Mesothelial cell of epicardium (in vitro differentiated cells): ENCODE measurements at places on chromosomes 6 and 20. TPM values are rescaled to one million over a fixed set of nuclear protein-coding genes. Genes with fewer than 3 reads are reported as not detected.

GRCh38 chr6:37650071-37650481 lies 47.6 kb downstream of the MDGA1 start:
- no peaks in the 10 kb centered on the region for H3K36me3 ChIP-seq
- no peak overlapping the region for H3K27ac ChIP-seq
- DNase-seq = no peak
- H3K27me3 ChIP-seq = peaks cover 65% of the 10 kb centered on the region
- H3K4me3 ChIP-seq = peak overlapping the region; percentile 39

- DNase-seq = no peak
- H3K27me3 ChIP-seq = no peaks in the 10 kb centered on the region
- H3K36me3 ChIP-seq = peaks cover 5% of the 10 kb centered on the region
- H3K4me1 ChIP-seq = peaks cover 5% of the 10 kb centered on the region
- no peak overlapping the region for H3K4me3 ChIP-seq
Observed at GRCh38 chr6:136446579-136447187, 103.5 kb downstream of the MAP7 start.

DNA sequence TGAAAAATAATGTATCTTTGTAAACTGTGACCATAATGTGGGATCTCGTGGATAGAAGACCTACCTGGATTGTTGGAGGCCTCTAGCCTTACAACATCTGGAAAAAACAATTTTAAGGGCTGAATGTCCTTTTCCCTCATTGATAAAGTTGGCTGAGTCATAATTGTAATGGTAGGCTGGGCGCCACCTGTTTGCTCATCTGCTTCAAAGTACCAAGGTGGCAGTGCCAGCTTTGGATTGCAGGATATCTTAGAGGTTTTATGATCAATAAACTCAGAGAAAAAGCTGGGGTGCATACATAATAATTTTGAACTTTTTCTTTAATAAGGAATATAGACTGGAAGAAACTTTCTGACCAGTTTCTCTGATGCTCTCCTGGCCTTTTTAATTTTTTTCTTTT lies 653.4 kb downstream of the MMUT start:
- H3K36me3 ChIP-seq = no peaks in the 10 kb centered on the region
- H3K27me3 ChIP-seq = peaks cover 2% of the 10 kb centered on the region
- H3K4me3 ChIP-seq = no peak overlapping the region
- no peak for DNase-seq
- no peak overlapping the region for H3K27ac ChIP-seq

DNA sequence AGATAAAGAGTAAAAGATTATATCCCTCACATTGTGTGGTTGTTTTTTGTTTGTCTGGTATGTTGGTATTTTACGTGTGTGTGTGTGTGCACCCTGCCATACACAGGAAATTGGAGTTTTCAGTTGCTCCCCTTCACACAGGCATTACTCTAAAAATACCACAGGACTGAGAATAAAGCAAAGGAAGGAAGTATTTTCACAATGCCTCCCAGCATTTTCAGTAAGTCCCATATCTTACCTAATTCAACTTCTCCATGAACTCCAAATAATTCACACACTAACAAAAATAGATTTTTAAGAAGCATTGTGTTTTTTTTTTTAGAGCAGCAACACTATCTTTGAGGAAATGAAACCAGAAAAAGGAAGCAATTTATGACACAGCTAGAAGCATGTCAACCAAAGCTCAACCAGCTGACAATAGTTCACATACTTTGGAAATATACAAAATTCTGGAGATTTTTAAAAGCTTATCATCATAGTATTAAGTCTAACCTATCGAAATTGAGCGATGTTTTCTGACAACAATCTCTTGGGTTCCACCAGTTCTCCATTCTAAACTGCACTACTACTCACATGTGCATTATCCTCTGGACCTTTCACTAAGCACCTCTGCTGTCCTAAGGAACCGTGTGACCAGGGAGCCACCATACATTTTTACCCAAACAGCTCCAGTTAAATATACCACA lies 2.1 kb downstream of the UBE2J1 start:
- H3K36me3 ChIP-seq = peaks cover 2% of the 10 kb centered on the region
- H3K27me3 ChIP-seq = no peaks in the 10 kb centered on the region
- DNase-seq = no peak
- H3K27ac ChIP-seq = peak overlapping the region; percentile 99
- H3K4me3 ChIP-seq = peak overlapping the region; percentile 95

GRCh38 chr20:56440346-56441007 lies 27.9 kb upstream of the RTF2 start:
- peak overlapping the region; percentile 65 for H3K27ac ChIP-seq
- DNase-seq = no peak
- peaks cover 7% of the 10 kb centered on the region for H3K27me3 ChIP-seq
- H3K4me1 ChIP-seq = peaks cover 18% of the 10 kb centered on the region

GRCh38 chr6:117605169-117605826 lies 3.0 kb upstream of the GOPC start:
- H3K27me3 ChIP-seq = no peaks in the 10 kb centered on the region
- no peaks in the 10 kb centered on the region for H3K36me3 ChIP-seq
- H3K4me3 ChIP-seq = no peak overlapping the region

DNA sequence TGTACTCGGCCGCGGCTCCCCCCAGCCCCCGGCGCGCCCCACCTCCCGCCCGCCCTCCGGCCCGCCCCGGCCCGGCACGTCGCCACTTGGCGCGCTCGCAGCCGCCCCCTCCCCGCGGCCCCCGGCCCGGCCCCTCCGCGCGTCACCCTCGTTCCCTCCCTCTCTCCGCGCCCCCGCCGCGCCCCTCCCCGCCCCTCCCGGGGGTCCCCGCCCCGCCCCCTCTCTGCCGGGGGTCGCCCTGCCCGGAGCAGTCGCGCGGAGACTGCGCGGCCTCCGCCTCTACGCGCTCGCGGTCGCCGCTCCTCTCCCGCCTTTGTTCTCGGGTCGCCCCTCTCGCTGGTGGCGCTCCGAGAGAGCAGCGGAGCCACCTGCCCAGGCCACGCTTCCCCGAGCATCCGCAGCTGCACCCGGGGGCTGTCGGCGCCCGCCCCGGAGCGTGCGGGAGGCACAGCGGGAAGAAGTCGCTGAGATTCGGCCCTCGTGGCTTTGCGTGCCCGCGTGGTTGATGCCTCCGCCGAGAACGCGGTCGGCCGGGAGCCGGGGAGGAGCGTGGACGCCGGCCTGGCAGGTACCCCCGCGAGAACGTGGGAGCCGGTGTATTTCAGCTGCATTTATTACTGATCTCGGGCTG lies at the start of gene PHF10:
Gene PHF10, minus strand, starts transcription at position 7 of the 631 bp plus-strand sequence. CDS start 569 bp downstream, outside the sequence.
- H3K4me1 ChIP-seq = peaks cover 55% of the 10 kb centered on the region
- no peaks in the 10 kb centered on the region for H3K27me3 ChIP-seq
- peak within 1 kb of the TSS; percentile 98 for H3K27ac ChIP-seq
- peak; percentile 77 for DNase-seq
- peak within 1 kb of the TSS; percentile 90 for H3K4me3 ChIP-seq

- no peaks in the 10 kb centered on the region for H3K27me3 ChIP-seq
- H3K4me3 ChIP-seq = no peak overlapping the region
- no peak overlapping the region for H3K27ac ChIP-seq
- DNase-seq = no peak
- H3K36me3 ChIP-seq = no peaks in the 10 kb centered on the region
- peaks cover 40% of the 10 kb centered on the region for H3K4me1 ChIP-seq
Observed at GRCh38 chr6:37812841-37813240, 6.7 kb upstream of the ZFAND3 start.

DNA sequence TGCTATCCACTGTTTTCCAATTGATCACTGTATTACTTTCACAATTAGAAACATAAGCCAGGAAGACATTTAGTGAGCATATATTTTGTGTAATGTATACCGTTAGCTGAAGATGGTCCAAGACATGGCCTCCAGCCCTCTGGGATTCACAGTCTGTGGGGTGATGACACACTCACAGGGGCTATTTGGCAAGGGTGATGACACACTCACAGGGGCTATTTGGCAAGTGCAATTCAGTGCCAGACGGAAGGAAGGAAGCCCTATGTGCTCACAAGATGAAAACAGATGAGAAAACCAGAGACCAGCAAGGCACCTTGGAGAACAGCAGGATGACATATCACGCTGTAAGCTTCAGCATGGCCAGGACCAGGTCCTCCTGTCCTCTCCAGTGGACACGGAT lies 183.7 kb downstream of the MBOAT1 start:
- H3K4me3 ChIP-seq = no peak overlapping the region
- no peaks in the 10 kb centered on the region for H3K4me1 ChIP-seq

GRCh38 chr6:33050014-33050810 lies 23.2 kb downstream of the HLA-DPA1 start:
- no peaks in the 10 kb centered on the region for H3K36me3 ChIP-seq
- no peak overlapping the region for H3K4me3 ChIP-seq
- DNase-seq = no peak

GRCh38 chr6:136716917-136717715 lies 75.2 kb downstream of the MAP3K5 start:
- no peaks in the 10 kb centered on the region for H3K27me3 ChIP-seq
- DNase-seq = no peak
- no peak overlapping the region for H3K4me3 ChIP-seq
- H3K4me1 ChIP-seq = peaks cover 15% of the 10 kb centered on the region
- peak overlapping the region; percentile 64 for H3K27ac ChIP-seq

DNA sequence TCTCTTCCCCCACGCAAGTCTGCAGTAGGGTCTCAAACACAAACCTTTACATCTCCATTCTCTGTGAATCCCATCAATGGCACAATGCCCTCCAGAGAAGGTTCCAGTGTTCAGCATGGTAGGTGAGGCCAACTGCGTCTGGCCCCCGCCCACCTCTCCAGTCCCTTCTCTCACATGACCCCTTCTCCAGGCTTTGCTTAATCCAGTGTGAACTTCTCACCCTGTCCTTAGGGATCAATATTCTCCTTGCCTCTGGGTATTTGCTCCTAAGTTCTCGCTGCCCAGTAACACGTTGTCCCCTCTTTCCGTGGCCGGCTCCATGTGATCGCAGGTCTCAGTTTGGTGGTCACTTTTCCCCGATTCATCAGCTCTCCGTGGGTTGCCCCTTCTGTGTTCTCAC lies 225.1 kb upstream of the PMEPA1 start:
- H3K4me3 ChIP-seq = no peak overlapping the region
- H3K4me1 ChIP-seq = peaks cover 13% of the 10 kb centered on the region
- H3K27ac ChIP-seq = no peak overlapping the region
- H3K36me3 ChIP-seq = no peaks in the 10 kb centered on the region

SLC24A3 gene
- 3.2 to 3.3 TPM (median 3.3 TPM) in 3 replicates for total RNA-seq

RAET1E gene
- total RNA-seq = not detected in 3 replicates

AHI1 gene
- total RNA-seq = 39.7 to 42.6 TPM (median 41.6 TPM) in 3 replicates

ADGRF1 gene
- total RNA-seq = 1.4 to 2.2 TPM (median 1.6 TPM) in 3 replicates

ECI2 gene
- 51.8 to 56.6 TPM (median 51.8 TPM) in 3 replicates for total RNA-seq

HAO1 gene
- total RNA-seq = not detected in 3 replicates

SDCBP2 gene
- 1.8 to 3.4 TPM (median 2.9 TPM) in 3 replicates for total RNA-seq

EEF1A2 gene
- 14.4 to 15.6 TPM (median 14.6 TPM) in 3 replicates for total RNA-seq

SEL1L2 gene
- not detected in 3 replicates for total RNA-seq

ZNF391 gene
- total RNA-seq = 10.3 to 11.1 TPM (median 10.8 TPM) in 3 replicates

WFDC9 gene
- not detected in 3 replicates for total RNA-seq

CAPN11 gene
- total RNA-seq = not detected in 3 replicates

SCRT2 gene
- not detected in 3 replicates for total RNA-seq
